NCI-H1092 (cell line): ENCODE measurements at places on chromosomes 1 and 21.

DNA sequence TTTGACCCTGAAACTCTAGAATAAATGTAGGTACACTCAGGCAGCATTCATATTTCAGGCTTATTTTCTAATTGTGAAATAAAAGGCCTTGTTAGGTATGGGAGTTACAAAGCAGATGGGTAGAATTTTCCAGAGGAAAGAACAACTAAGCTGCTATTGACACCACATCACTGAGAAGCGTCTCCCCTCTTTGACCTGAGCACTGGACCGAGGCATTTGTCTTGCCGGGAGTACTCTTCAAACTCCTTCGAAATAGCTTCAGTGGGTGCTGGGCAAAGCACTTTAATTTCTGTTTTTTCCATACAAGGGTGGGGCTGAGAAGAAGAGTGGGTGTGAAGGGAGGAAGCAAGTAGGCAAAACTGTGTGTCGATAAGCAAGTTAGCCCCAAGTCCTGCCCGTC, 36.4 kb downstream of the ABCA4 start:
- no peak for DNase-seq

- no peak for DNase-seq
These were observed 267.6 kb downstream of the GPATCH2 start for GRCh38 chr1:217363319-217363718.

- DNase-seq, result no peak
These were observed 57.8 kb upstream of the C1orf185 start for GRCh38 chr1:51044199-51044598.

DNA sequence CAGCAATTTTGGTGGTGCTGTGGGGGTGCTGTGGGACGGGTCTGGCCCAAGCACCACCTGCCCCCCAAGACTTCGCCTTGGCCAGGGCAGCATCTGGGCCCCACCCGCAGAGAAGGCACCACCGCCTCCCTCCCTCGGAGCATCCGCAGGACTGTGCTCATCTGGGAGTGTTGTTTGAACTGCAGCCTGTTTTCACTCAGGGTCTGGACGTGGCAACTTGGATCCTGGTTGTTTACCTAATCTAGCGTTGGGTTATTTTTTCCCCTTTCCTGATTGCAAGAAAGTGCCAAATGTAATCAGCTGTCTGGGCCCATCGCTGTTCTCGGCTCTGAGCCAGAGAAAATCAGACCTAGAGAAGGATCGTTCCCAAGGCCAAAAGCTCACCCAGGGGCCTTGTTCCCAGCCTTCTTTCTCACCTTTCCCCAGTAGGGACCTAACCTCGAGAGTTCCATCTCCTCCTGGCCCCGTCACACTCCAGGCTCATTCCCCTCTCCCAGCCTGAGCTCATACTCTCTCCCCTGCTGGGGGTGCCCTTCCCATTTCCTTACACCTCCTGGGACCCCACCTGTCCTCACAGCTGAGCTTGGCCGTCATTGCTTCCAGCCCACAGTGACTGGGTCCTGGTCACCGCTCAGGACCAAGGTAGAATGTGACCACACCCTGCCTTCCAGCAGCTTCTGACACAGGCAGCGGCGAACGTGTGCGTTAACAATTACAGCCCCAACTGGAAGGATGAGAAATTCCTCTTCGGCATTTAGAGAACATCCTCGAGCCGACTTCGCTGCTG, 72.0 kb upstream of the FAM20B start:
- DNase-seq, result no peak

DNA sequence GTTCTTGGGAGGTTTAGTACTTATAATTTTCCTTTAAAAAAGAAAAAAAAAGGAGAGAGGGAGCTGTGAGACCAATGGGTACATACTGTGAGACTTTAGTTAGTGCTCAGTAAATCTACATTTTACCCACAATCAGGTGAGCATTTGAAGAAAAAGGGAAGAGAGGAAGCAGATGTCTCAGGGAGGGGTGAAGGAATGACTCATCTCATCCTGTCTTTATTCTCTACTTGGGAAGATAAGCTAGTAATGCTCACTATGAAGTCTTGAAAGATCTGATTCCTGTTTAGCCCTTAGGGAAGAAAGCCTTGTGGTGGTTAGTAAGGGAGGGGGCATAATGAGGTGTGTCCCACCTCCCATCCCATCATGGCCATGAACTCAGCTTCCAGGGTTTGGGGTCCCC, 112.6 kb downstream of the PLD5 start:
- DNase-seq, result no peak

DNA sequence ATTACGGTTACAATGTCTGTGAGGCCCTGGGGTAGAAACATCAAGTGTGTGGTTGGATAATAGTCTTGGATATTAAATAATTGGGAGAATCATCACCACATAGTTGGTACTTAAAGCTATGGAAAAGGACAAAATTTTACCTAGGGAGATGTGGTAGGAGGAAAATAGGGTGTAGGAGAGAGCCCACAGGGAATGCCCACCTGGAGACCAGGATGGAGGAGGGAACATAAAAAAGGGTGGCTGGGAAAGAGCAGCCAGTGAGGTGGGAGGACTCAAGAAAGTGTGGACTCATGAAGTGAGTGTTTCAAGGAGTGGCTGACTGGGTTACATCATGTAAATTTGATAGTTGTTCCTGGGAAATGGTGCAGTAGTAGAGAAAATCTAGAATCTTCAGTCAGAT, 3.0 kb upstream of the SOX13 start:
- DNase-seq, result no peak

- no peak for DNase-seq
These were observed 1.6 kb downstream of the LCE2A start for GRCh38 chr1:152699746-152700145.

DNA sequence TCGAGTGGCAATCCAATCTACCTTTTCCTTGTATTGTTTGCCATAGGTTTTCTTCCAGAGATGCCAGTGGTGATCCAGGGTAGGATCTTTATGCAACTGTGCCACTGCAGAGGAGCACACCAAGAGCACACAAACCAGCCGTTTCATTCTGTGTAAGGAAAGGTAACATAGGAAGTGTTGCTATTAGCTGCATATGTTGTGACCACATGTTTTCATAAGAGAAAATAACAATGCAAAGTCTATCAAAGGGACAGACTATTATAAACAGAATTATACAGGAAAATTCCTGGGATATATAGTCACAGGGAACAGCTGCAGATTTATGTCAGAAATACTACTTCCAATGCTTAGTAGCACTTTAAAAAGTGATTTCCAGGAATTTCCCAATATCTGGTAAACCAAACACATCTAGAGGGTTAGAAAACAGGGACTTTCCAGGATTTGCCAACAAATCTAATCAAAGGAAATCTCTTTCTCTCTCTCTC, 919 bp downstream of the CTSS start:
- no peak for DNase-seq

DNA sequence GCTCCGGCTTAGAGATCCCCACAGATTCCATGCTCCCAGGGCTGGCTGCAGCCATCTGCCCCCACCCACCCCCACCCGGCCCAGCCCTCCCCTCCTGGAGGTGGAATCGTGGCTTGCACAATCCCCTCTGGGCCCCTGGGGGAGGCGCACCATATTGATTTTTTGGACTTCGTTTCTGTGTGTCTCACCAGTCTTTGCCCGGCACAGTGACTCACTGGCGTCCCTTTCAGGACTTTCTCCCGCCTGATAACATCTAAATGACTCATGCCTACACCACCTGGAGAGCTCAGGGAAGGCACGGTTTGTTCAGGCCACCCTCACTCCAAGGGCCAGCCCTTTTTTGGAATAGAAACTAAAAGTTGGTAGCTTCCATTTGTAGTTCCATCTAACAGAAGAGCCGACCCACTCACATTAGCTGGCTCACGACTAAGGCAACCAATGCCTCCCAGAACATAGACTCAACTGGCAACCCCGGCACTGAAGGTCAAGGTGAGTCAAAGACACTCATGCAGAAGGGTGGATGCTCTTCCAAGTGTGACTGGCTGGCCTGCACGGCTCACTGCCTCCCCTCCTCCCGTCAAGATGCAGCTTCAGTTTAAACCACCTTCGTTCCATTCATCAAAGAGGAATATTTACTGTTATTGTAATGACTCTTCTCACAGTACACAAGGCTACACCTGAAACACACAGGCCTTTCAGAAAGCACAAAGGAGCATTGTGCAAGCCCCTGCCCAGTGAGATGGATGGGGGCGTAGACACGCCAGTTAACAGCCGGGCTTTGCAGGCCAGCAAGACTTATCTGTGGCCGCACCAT, 18.1 kb upstream of the ETS2 start:
- no peak for DNase-seq

GRCh38 chr1:170146720-170147263, 1.0 kb downstream of the NTMT2 start:
- DNase-seq, result no peak

DNA sequence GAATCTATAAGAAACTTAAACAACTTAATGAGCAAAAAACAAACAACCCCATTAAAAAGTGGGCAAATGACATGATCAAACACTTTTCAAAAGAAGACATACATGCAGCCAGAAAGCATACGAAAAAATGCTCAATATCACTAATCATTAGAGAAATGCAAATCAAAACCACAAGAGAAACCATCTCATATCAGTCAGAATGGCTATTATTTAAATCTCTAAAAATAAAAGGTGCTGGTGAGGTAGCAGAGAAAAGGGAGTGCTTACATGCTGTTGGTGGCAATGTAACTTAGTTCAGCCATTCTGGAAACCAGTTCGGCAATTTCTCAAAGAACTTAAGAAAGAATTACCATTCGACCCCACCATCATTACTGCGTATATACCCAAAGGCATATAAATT, 147.7 kb downstream of the FAF1 start:
- no peak for DNase-seq

- DNase-seq, result no peak
These were observed 62.1 kb downstream of the CASZ1 start for GRCh38 chr1:10734375-10734774.

- no peak for DNase-seq
These were observed 26.3 kb downstream of the MTARC1 start for GRCh38 chr1:220813013-220813412.

DNA sequence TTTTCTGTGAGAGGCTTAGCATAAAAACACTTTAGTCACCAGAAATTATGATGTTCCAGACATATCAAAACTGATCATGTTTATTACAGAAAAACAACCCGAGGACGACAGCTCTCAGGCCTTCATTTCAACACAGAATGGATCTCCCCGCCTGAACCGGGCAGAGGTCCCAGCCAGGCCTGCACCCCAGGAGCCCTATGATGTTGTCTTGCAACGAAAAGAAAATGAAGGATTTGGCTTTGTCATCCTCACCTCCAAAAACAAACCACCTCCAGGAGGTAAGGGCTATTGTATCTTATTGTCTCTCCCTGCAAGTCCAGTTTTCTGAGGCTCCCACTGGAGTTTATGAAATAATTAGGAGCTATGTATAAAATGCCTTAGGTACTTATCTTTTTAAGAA, 105.5 kb downstream of the PHTF1 start:
- no peak for DNase-seq

GRCh38 chr1:156533568-156534220, 33.1 kb upstream of the MEF2D start:
- no peak for DNase-seq

DNA sequence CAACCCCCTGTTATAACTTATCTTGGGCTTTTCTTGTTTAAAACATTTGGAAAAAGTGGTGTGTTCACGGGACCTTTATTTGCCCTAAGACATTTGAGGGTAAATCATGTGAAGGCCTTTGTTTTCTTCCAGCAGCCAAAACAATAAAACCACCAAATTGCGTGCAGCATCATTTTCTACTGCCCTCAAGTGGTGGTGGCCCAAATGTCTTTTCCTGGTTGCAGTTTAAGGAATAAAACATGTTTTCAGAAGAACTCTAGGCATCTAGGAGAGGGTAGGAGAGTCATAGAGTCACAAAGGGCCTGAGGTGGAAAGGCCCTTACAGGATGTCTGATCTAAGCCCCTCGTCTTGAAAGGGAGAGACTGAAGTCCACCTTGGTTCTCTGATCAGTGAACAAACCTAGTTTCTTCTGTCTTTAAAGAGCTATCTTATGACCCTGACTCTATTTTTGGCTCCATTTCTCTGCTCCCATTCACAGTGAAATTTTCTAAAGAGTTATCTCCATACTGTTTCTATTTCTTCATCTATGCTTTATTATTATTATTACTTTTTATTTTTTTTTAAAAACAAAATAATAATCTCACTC, 16.0 kb upstream of the EPS15 start:
- DNase-seq, result no peak

- no peak for DNase-seq
These were observed 327.8 kb upstream of the USP24 start for GRCh38 chr1:55542901-55543504.

DNA sequence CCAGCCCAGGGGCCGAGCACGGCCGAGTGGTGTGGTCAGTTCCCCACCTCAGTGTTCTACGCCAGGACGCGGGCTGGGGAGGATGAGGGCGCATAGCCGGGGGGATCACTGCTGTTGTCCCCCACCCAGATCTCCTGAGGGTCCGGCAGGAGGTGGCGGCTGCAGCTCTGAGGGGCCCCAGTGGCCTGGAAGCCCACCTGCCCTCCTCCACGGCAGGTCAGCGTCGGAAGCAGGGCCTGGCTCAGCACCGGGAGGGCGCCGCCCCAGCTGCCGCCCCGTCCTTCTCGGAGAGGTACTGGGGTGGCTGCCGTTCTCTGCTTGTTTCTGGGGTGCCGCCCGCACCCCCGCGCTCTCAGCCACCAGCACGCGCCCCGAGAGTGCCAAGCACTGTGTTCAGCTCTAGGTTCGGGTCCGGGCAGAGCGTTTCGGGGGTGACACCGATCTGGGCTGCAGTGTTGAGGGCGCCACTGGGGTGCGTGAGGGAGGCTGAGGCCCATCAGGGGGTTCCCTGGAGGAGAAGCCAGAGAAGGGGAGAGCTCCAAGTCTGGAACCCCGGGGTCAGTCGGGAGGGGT, 17.4 kb downstream of the SAMD11 start:
- no peak for DNase-seq

GRCh38 chr1:28175955-28176485, 470 bp downstream of the PTAFR start:
- no peak for DNase-seq
